ENCODE measurements at places on chromosomes 7 and 10. TPM values are rescaled to one million over a fixed set of nuclear protein-coding genes. Genes with fewer than 3 reads are reported as not detected.

- DNase-seq: no peak
Observed at GRCh38 chr10:70939441-70940003, 51.2 kb upstream of the PCBD1 start.

GRCh38 chr7:14892961-14893360 lies 9.6 kb downstream of the DGKB start:
- DNase-seq: no peak

DNA sequence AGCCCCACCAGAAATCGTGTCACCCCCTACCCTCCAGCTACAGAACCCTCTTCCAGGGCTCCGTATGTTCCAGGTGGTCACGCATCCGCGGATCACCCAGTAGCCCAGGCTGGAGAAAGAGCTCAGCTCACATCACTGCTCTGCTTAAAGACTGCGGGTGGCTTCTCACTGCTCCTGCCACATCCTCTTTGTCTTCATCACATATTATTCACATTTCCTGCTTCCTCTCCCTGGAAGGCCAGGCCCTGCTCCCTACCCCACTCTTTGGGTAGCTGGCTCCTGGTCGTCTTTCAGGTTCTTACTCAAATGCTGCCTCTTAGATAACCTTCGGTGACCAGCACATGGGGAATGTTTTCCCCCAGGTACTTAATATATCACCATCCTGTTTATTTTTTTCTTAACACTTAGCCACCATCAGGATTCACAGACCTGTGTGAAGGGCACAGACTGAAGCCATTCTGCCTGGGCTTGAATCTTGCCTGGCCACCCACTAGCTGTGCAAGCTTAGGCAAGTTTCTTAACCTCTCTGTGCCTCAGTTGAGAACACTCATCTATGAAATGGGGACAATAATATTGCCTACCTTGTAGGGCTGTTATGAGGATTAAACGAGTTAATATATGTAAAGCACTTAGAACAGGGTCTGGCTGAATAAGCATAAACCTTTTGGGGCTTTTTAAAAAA lies 307.8 kb downstream of the PRPF18 start:
- no peak for DNase-seq

GRCh38 chr10:4670737-4671136 lies 155.3 kb upstream of the AKR1E2 start:
- DNase-seq: no peak

GRCh38 chr7:35993676-35994606 lies 159.1 kb upstream of the EEPD1 start:
- DNase-seq: no peak

- no peak for DNase-seq
Observed at GRCh38 chr10:127649642-127650041, 87.3 kb upstream of the FOXI2 start.

DNA sequence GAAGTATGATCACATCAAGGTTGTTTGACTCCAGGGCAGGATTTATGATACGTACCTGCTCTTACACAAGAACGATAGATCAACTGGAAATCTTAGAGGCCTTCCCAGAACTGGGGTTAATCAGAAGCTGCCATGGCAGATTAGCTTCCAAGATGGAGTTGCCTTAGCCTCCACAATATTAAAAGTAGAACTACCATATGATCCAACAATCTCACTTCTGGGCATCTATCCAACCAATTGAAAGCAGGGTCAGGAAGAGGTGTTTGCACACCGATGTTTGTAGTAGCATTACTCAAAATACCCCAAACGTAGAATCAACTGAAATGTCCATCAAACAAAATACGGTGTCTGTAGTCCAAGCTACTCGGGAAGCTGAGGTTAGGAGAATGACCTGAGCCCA lies 6.6 kb downstream of the PILRB start:
- DNase-seq: no peak

GRCh38 chr10:69855346-69856111 lies 53.8 kb downstream of the COL13A1 start:
- no peak for DNase-seq

GRCh38 chr7:140229101-140229525 lies 52.3 kb upstream of the KDM7A start:
- no peak for DNase-seq

DNA sequence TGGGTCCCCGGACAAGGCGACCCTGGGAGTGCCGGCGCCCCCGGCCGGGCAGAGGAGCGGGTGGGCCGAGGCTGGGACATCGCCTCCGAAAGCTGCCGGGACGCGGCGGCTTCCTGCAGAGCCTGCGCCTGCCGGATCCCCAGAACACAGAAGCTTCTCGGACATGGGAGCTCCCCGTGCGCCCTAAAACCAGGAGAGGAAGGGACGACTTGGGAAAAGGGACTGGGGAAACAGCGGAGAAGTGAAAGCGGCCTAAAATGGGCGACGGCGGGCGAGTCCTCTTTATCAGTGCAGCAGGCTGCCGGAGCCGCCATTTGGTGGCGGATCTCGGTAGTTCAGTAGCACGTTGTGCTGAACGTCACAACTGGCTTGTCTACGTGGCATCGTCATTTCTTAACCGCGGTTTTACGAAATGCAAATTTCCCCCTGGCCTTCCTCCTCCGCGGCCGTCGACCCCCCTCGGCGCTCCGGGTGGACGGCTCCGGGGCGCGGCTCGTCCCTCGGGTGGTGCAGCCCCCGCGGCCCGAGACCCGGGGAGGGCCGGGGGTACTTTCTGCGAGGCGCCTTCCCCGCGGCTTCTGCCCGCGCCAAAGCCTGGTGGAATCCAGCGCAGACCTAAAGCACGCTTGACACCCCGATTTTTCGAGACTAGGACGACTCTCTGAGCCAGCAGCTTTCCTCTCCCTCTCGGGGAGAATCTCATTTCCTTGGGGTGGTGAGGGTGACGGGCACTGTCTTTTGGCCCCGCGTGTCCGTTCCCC lies 9.9 kb upstream of the SPAG6 start:
- no peak for DNase-seq

- no peak for DNase-seq
Observed at GRCh38 chr10:9301148-9301547, 1246.7 kb downstream of the GATA3 start.

DNA sequence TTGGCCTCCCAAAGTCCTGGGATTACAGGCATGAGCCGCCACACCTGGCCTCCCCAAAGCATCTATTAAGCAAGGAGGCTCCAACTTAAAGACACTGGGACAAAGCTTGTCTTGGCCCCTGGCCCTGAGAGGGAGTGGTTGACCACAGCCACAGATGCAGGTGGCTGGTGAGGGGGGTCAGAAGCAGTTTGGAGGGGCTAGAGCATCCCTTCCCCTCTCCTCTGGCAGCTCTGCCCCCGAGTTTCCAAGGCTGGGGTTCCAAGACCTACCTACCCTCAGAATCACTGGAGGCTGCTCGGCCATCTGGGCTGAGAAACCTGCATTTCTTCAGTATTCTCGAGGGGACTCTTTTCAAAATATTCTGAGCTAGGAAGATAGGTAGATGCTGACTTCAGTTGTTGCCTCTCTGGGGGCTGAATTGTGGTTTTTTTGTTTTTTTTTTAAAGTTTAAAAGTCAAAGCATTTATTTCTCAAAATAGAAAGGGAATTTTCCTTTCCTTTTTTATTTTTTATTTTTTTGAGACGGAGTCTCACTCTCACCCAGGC lies 32.6 kb downstream of the DDIT4 start:
- no peak for DNase-seq

- no peak for DNase-seq
Observed at GRCh38 chr7:99383791-99384370, 9.4 kb downstream of the ARPC1B start.

GRCh38 chr7:138992052-138992531 lies 10.9 kb upstream of the KIAA1549 start:
- DNase-seq: no peak

- DNase-seq: no peak
Observed at GRCh38 chr7:70595370-70595754, 536.6 kb upstream of the GALNT17 start.

GRCh38 chr7:68015122-68015977 lies 1018.7 kb downstream of the TYW1 start:
- DNase-seq: no peak

- DNase-seq: no peak
Observed at GRCh38 chr10:60521974-60522405, 132.3 kb upstream of the ANK3 start.

GRCh38 chr10:17249820-17250219 lies 21.8 kb downstream of the VIM start:
- no peak for DNase-seq

DNA sequence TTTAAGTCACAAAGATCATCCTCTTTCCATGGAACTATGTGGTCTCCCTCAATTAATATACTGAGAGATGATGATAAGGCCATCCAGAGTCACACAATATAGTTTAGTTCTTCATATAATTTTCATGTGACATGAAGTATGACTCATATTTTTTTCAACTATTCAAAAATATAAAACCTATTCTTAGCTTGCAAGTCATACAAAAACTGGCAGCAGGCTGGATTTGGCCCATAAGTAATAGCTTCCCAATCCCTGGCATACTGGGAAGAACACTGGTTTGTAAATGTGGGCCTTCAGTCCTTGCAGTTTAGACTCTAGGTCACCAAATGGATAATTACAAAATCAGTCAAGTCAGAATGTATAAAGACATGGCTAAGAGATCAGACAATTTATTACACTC lies 356.6 kb downstream of the PPP1R3A start:
- no peak for DNase-seq

- DNase-seq: no peak
Observed at GRCh38 chr10:126153711-126154628, 234.3 kb downstream of the ADAM12 start.

- DNase-seq: no peak
Observed at GRCh38 chr10:129883626-129884397, 80.3 kb downstream of the EBF3 start.

GRCh38 chr7:138033241-138033640 lies 31.4 kb upstream of the CREB3L2 start:
- DNase-seq: no peak

- DNase-seq: no peak
Observed at GRCh38 chr10:128324058-128324827, 198.0 kb upstream of the MKI67 start.

DNA sequence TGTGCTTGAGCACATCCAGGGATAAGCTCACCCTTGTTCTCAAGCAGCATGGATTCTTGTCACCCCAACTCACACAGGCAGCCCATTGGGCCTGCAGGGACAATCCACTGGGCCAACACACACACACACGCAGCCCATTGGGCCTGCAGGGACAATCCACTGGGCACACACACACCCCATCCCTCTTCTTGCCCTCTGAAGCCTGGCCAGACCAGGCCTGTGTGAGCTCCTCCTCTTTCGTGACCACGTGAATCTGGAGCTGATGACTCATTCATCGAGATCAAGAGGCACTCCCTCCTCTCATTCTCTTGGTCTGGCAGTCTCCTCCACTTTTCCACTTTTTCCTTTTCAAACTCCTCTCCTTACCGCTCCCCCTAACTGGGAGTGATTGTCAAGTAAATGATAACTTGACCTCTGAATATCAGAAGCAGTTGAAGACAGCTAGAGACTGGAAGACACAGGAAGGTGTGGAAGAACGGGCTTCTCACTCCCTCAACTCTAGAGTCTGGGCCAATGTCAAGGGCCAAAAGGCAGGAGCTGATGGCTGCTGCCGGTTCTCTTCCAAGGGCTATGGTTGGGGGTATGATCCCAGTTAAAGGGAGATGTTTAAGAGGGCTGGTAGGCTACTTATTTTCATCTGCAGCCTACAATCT lies 89.7 kb downstream of the HIPK2 start:
- no peak for DNase-seq

GRCh38 chr7:65992526-65992925 lies 10.5 kb upstream of the GUSB start:
- no peak for DNase-seq

- no peak for DNase-seq
Observed at GRCh38 chr7:18320422-18320821, 175.1 kb upstream of the HDAC9 start.

- DNase-seq: no peak
Observed at GRCh38 chr7:143243614-143244013, 19.6 kb upstream of the GSTK1 start.

- DNase-seq: no peak
Observed at GRCh38 chr10:120047926-120048325, 155.4 kb downstream of the SEC23IP start.

DNA sequence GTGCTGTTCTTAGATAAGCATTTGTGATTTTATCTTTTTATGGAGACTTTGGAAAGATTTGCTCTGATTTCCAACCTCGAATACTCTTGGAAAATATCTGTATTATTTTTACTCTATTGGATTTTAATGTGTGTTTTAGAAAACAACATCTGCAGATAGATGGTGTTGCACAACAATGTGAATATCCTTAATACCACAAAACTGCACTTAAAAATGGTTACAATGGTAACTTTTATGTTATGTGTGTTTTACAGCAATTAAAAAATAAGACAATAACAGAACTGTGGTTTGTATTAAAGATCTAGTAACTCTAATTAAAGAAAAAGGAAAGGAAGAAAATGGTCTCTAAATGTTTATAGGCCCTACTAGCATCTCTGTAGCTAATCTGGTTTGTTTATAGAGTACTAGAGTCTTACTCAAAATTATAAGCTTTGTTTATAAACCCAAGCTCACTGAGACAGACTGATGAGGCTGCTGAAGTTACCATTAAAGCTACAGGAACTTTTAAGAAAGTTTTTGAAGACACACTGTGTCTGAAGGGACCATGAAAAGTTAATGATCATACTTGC lies 74.6 kb upstream of the CC2D2B start:
- DNase-seq: no peak

GRCh38 chr10:89494068-89494467 lies 41.3 kb downstream of the SLC16A12 start:
- DNase-seq: no peak

DNA sequence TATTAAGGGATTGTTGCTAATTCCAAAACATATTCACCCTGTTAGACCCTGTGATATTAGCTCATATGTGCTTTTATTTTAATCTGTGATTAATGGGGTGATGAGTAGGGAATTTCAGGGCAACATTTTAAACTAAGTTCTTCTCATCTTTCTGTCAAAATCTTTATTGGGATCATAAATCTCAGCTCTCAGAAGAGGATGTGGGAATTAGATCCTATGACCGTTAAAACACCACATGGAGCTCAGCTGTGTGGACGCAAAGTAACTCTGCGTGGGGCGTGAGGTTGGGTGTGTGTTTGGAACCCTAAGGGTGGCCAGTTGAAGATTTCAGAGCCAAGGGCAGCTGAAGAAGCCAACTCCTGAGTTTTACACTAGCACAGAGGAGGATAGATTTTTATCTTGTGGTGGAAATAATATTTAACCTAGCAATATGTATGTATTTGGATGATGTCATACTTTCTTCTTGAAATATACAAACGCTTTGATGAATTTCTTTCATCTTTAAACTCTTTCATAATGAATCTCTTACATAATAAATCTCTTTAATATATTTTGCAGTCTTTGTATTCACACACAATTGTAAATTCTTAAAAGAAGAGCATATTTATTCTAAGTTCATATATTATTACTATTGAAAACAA lies 64.4 kb downstream of the EPDR1 start:
- DNase-seq: no peak

Gene NME8
- polyA plus RNA-seq: not detected

Gene FKBP9
- 132 TPM for polyA plus RNA-seq

Gene HSPA12A
- polyA plus RNA-seq: 8.0 TPM

Gene TMEM176B
- polyA plus RNA-seq: 16.7 TPM

Gene ENKUR
- polyA plus RNA-seq: 0.30 TPM

Gene NUTM2D
- 12.8 TPM for polyA plus RNA-seq

Gene RGS10
- polyA plus RNA-seq: 35.5 TPM

Gene VWC2
- polyA plus RNA-seq: 0.04 TPM

Gene PDZD7
- polyA plus RNA-seq: 1.3 TPM

Gene FKBP6
- 0.12 TPM for polyA plus RNA-seq

Gene XRCC2
- 3.2 TPM for polyA plus RNA-seq

Gene WNT8B
- 0.09 TPM for polyA plus RNA-seq

All from hindlimb muscle (tissue), 1 donor.